Glutamatergic neuron (in vitro differentiated cells): ENCODE measurements at places on chromosomes 5 and 9. TPM values are rescaled to one million over a fixed set of nuclear protein-coding genes. Genes with fewer than 3 reads are reported as not detected.

The PFN3 gene
- not detected for total RNA-seq

The LMBRD2 gene
- 32.8 TPM for total RNA-seq

The EQTN gene
- total RNA-seq: not detected

- H3K36me3 ChIP-seq: no peaks in the 10 kb centered on the region
- DNase-seq: no peak
- H3K4me3 ChIP-seq: no peak overlapping the region
Measured at GRCh38 chr5:143395638-143396352, 7.7 kb downstream of the NR3C1 start.

DNA sequence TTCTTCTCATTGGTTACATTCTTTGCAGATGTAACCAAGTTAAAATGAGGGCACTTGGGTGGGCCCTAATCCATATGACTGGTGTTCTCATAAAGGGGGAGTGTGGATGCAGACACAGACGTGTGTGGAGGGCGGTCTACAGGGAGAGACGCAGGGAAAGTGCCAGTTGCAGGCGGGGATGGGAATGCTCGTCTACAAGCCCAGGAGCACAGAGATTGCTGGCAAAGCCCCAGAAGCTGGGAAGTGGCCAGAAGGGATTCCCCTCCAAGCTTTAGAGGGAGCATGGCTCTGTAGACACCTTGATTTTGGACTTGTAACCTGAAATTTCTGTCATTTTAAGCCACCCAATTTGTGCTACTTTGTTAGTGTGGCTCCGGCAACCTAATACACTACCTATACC lies 96.8 kb upstream of the CTSL start:
- H3K27ac ChIP-seq: no peak overlapping the region
- no peak overlapping the region for H3K4me3 ChIP-seq
- H3K36me3 ChIP-seq: peaks cover 4% of the 10 kb centered on the region
- peaks cover 7% of the 10 kb centered on the region for H3K27me3 ChIP-seq

GRCh38 chr9:13352451-13352979 lies 73.0 kb upstream of the MPDZ start:
- no peaks in the 10 kb centered on the region for H3K36me3 ChIP-seq
- no peak overlapping the region for H3K4me3 ChIP-seq
- peaks cover 2% of the 10 kb centered on the region for H3K27me3 ChIP-seq

DNA sequence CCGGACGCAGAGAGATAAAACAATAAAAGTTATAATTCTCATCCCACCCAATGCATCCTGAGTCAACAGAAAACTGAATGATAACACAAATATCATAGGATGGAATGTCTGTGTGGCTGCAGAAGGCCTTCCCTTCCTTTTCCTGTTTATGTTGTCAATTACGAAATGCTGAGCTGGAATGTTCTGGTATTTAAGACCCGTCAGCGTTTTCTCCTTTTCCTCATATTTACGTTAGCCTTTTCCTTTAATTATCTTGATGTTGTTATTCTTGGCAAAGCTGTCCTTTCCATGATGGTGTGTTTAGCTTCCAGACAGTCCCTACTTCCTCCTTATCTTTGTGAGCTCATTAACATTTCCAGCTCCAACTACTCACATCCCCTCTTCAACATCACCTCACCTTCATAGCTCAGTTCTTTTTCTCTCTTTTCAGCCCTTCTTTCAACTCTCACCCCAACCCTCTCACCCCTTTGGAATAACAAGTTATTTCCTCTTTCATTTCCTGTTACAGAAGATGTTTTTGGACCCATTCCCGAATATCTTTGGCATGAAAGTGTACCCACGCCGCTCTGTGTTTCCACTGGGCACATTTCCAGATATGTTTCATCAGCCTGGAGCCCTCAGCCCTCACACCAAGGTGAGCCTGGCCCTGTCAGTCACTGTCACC lies 221.6 kb downstream of the NR2F1-AS1 start:
- H3K36me3 ChIP-seq: no peaks in the 10 kb centered on the region
- no peak overlapping the region for H3K4me3 ChIP-seq
- no peaks in the 10 kb centered on the region for H3K4me1 ChIP-seq

DNA sequence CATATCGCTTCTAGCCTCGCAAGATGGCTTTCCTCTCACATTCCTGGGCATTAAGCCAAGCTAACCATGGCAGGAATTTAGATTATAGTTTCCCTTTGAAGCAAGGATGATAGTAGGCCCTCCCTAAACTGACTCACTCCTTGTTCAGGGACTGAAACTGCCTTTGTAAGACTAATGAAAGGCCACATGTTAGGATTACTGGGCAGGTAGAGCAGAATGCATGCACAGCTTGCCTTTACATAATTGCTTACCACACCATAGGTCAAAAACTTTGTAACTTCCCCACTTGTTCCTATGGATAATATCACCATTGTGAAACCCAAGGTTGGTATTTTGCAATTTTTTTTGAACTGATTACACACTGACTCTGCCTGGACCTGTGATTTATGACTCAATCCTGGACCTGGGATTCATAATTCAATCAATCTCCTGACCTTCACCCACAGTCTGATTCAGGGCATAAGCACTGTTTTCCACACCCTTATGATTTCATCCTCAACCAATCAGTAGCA lies 41.0 kb upstream of the PRDM9 start:
- H3K27ac ChIP-seq: no peak overlapping the region
- H3K27me3 ChIP-seq: no peaks in the 10 kb centered on the region
- no peak overlapping the region for H3K4me3 ChIP-seq
- H3K4me1 ChIP-seq: peaks cover 14% of the 10 kb centered on the region

DNA sequence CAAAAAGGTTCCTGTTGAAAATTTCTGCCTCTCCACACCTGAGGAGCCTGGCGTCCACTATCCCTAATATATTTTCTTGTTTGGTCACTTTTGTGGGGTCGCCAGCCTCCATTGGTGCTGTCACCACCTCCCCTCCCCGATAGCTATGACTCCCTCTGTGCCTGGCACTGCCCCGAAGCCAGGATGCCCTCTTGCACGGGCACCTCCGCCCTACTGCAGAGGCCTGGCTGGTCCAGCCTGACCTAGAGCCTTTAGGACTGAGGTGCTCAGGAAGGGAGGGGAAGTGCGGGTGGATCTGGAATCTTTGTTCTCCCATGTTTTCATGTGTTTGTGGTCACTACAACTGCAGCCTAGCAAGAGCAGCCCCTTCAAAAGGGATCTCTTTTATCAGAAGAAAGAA lies 62.6 kb downstream of the WNK2 start:
- no peaks in the 10 kb centered on the region for H3K36me3 ChIP-seq
- peak overlapping the region; percentile 52 for H3K27ac ChIP-seq
